Activated naive CD8-positive, alpha-beta T cell treated with anti-CD3 and anti-CD28 coated beads, Interleukin-2, amount 50 U/mL, for 16 hours (primary cell): ENCODE measurements at places on chromosomes 13 and 19.

DNA sequence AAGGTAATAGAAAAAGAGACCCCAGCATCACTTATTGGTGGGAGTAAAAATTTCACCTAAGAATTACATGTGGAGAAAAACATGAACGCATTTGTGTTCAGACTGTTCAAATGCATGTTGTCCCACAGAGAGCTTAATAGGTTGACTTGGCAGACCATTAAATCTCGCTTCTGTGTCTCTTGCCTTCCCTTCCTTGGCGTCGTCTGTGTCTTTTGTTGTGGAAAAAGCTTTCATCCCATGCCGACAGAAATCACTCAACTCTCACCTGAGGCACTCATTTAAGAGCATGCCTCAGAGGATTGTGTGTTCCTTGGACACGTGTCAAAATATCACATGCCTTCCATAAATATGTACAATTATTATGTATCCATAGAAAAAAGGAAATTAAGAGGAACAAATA lies 24.4 kb upstream of the CACNA1A start:
- no peak for DNase-seq

- no peak for DNase-seq
Observed at GRCh38 chr19:10344780-10345179, 5.4 kb upstream of the ICAM3 start.

GRCh38 chr19:39157275-39157996 lies 31.9 kb downstream of the PAK4 start:
- no peak for DNase-seq

- no peak for DNase-seq
Observed at GRCh38 chr19:50399368-50399745, 15.2 kb downstream of the POLD1 start.

GRCh38 chr13:24353736-24354135 lies 44.4 kb downstream of the C1QTNF9 start:
- DNase-seq, result no peak

GRCh38 chr19:50020481-50020880 lies 4.7 kb downstream of the VRK3 start:
- no peak for DNase-seq

DNA sequence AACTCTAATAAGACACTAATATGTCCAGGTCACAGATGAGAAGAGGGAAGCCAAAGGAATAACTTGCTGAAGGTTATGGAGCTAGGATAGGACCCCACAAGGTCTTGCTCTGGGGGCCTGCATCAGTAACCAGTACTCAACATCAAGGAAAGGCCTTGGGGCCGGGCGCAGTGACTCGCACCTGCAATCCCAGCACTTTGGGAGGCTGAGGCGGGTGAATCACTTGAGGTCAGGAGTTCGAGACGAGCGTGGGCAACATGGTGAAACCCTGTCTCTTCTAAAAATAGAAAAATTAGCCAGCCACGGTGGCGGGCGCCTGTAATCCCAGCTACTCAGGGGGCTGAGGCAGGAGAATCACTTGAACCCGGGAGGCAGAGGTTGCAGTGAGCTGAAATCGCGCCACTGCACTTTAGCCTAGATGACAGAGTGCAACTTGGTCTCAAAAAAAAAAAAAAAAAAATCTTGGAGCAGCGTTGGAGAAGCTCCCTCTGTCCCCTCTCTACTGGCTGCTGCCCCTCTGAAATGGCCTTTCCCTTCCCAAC lies 1.8 kb downstream of the LONP1 start:
- no peak for DNase-seq
